ENCODE measurements at places on chromosomes 6 and 20.

DNA sequence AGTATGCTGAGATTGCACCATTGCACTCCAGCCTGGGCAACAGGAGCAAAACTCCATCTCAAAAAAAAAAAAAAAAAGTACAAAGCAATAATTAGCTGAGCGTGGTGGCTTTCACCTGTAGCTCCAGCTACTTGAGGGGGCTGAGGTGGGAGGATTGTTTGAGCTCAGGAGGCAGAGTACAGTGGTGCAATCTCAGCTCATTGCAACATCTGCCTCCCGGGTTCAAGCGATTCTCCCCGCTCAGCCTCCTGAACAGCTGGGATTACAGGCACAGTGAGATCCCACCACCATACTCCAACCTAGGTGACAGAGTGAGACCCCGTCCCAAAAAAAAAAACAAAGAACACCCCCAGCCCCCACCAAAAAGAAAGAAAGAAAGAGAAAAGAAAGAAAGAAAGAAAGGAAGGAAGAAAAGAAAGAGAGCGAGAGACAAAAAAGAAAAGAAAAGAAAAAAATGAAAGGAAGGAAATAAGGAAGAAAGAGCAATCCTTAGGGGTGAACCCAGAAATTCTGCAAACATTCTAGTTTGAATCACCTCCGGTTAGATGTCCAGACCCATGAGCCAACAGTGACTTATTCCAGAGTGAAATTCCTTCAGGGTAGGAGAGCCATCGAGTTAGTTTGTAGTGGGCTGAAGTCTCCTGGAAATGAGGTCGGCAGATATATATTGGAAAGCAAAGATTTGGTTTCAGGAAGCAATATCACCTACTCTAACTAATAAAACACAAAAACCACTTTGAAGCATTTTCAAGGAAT, 3.2 kb upstream of the RIPOR3 start:
- no peak for DNase-seq

DNA sequence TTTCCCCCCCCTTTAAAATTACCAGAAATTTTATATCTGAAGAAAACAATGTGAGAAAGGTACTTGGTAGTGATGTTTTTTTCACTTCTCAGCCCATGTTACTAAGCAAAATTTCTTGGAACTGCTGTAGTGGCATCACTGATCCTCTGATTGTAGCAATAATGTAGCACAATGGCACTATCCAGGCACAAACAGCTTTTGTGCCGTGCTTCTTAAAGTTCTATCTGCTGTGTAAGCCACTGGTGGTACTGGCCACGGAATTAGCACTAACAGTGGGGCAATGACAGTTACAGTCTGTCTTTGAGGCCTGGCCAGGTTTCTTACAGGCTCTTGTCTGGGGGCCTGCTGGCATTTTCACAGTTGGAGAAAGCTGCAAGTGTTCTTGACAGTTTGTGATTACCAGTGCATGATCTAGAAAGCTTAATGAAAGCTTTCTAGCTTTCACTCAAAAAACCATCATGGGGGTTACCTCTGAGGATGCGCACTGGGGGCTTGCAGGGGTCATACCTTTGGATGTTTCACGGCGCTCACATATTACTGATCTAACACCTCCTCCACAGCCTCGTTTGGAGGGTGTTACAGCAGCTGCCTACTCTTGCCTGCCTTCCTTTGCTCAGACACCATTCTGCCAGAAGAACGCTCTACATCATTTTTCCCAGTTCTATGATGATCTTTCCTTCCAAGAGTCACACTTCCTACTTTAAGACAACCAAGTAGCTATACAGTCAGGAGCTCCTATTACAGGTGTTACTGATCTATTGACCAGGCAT, 58.4 kb upstream of the ARMH2 start:
- DNase-seq, result no peak

- no peak for DNase-seq
These were observed 135.2 kb downstream of the RFPL4B start for GRCh38 chr6:112482373-112482772.

- no peak for DNase-seq
These were observed 446.7 kb downstream of the BMP2 start for GRCh38 chr20:7214081-7214740.

DNA sequence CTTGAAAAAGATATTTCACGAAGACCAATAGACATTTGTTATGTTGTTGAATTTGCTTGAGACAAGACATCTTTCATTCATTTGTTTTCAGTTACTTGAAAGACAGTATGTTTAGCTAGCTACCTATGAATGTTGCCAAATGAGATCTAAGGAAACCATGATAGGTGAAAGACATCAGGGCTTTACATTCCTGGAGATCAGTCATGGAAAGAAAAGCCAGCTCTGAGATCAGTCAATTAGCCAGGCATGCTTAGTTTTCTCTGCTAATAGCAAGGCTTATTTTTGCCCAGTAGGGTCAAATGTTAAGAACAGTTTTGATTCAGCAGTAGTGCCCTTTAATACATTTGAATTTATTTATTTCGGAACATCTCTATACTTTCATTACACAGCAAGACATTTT, 116.5 kb upstream of the EDN1 start:
- no peak for DNase-seq

GRCh38 chr6:18100296-18100695, 22.2 kb downstream of the NHLRC1 start:
- DNase-seq, result no peak

GRCh38 chr6:52566201-52566600, 10.7 kb downstream of the TRAM2 start:
- DNase-seq, result no peak

GRCh38 chr6:53702316-53702715, 36.8 kb upstream of the KLHL31 start:
- no peak for DNase-seq

- DNase-seq, result no peak
These were observed 162.0 kb downstream of the GRM4 start for GRCh38 chr6:33983721-33984465.

Data from NCI-H1417 treated with DMSO at 0.1 percent for 48 hours (cell line).